GM12891 (cell line): ENCODE measurements at places on chromosomes 2 and 18.

- DNase-seq: peak; percentile 37
Observed at GRCh38 chr2:36355151-36355889, at the start of gene CRIM1. Gene CRIM1, plus strand, starts transcription at chr2:36355778. Its CDS starts 515 bp downstream, at chr2:36356293.

- no peak for DNase-seq
Observed at GRCh38 chr2:228845162-228845925, 425.7 kb downstream of the PID1 start.

GRCh38 chr18:448116-448790 lies 52.2 kb downstream of the COLEC12 start:
- DNase-seq: no peak

- DNase-seq: no peak
Observed at GRCh38 chr18:10405816-10406663, 48.4 kb upstream of the APCDD1 start.

GRCh38 chr2:68225119-68225632 lies 27.2 kb downstream of the PPP3R1 start:
- no peak for DNase-seq

DNA sequence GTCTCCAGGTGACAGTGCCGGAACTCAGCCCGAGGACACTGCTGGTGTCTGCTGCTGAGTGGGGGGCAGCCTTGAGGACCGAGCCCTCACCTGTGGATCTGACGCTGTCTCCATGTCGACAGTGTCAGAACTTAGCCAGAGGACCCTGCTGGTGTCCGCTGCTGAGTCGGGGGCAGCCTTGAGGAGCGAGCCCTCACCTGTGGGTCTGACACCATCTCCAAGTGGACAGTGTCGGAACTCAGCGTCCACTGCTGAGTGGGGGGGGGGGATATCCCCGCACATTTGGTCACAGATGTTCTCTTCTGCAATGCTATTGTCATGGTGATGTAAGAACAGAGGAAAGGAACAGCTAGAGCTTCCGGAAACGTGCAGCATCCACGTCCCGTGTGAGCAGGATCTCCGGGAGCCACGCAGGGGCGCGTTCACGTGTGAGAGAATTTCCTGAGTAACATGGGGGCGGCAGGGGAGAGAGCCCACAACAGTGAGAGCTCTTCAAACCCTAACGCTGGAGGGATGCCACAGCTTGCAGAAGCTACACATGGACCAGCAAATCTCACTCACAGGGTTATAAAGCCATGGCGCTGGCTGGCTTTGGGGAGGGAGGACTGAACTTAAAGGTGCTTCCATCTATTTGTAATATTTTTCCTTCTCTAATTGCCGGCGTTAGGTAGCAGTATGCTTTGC lies 250.7 kb upstream of the SALL3 start:
- no peak for DNase-seq

DNA sequence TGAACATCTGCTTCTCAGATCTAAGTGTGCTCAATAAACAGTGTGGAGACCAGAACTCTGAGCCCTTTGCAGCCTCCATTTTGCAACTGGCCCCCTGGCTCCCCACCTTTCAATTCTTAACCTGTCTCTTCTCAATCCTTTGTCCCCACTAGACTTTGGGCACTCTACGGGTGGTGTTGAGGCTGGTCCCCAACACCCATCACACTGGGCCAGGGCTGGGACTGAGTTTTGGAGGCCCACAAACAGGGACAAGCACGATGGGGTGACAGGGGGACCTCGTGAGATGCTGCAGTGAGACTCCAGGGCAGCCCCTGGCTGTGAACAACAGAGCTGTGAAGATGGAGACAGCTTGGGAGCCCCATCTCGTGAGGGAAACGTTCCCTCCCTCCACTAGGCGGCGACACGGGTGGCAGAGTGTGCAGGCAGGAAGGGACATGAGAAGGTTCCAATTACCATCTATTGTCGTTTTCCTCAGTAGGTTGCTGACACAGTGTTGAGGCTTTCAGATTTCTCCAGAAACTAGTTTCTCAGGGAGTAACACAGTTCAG lies 1.2 kb downstream of the ANKMY1 start:
- DNase-seq: no peak

GRCh38 chr2:159199236-159199635 lies 87.3 kb downstream of the WDSUB1 start:
- DNase-seq: no peak

- no peak for DNase-seq
Observed at GRCh38 chr18:58344861-58345463, 283.9 kb downstream of the ALPK2 start.

GRCh38 chr18:34978533-34978893 lies 62.7 kb upstream of the MAPRE2 start:
- no peak for DNase-seq

DNA sequence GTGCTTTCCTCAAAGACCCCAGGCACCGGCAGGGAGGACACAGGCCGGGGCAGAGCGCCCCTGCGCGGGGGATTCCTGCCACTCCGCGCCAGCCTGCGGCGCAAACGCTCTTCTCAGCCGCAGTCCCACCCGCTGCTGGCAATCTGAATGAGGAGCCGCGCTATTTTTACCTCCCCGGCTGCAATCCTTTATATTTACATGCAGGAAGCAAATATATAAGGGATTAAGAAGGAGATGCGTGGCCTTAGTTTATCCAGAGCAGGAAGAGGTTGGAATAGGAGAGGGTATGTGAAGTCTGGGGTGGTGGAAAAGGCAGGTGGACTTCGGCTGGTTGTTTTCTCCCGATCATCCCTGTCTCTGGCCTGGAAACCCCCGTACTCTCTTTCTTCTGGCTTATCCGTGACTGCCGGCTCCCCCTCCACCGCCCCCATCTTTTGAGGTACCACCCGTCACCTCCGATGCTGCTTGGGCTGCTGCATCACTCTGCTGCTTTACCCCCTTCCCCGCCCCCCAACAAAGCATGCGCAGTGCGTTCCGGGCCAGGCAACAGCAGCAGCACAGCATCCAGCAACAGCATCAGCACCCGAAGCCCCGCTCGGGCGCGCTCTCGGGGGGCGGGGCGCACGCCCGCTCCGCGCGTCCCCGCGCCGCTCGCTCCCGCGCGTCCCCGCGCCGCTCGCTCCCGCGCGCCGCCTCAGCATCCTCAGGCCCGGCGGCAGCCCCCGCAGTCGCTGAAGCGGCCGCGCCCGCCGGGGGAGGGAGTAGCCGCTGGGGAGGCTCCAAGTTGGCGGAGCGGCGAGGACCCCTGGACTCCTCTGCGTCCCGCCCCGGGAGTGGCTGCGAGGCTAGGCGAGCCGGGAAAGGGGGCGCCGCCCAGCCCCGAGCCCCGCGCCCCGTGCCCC lies at the start of gene ADAM23:
ADAM23 (plus strand) TSS at position 700 of the 902 bp plus-strand sequence. CDS start 335 bp downstream, outside the sequence.
- peak; percentile 65 for DNase-seq

DNA sequence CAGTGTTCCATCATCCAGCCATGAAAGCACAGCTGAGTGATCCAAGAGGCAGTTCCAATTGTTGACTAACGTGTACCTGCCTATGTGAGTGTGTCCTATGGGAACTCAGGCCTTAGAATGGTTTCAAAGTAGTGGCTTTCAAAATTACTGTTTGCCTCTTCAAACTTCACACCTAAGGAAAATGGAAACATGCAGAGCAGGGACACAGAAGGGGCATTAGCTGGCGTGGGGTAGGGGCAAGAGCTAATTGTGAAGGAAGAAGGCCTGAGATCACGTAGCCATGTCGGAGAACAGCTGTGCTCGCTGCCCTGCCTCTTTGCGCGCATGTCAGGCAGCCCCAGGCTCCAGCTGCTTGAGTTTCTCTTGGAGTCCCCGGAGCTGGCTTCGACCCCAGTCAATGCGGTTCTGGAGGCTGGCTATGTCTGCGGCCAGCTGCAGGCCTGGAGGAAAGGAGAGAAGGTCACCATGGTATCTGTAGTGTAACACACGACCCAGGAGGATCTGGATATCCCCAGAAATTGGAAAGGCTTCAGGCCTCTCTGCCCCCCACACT lies 3.8 kb upstream of the IMP4 start:
- no peak for DNase-seq

- no peak for DNase-seq
Observed at GRCh38 chr2:187233811-187234210, 214.2 kb downstream of the CALCRL start.

GRCh38 chr18:74397572-74397971 lies 59.5 kb downstream of the DIPK1C start:
- no peak for DNase-seq

- DNase-seq: no peak
Observed at GRCh38 chr2:47093626-47094025, 61.5 kb downstream of the STPG4 start.

GRCh38 chr2:119958670-119959268 lies 54.1 kb upstream of the EPB41L5 start:
- DNase-seq: no peak

DNA sequence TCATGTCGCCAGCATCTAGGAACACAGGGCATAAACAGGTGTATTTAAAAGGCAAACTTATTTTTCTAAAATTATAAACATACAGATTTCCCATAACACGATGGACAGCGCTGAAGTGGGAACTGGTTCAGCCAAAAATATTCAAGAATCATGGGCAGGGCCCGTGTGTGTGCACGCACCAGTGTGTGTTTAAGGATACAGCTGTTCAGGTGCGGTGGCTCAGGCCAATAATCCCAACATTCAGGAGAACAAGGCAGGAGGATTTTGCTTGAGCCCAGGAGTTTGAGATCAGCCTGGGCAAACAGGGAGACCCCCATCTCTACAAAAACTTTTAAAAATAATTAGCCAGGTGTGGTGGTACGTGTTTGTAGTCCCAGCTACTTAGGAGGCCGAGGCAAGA lies 288.6 kb upstream of the HDAC4 start:
- DNase-seq: no peak

- DNase-seq: no peak
Observed at GRCh38 chr18:8991155-8991554, 111.3 kb upstream of the NDUFV2 start.
